Left cardiac atrium (tissue), 4 donors: ENCODE measurements at places on chromosomes 5 and 9. TPM values are rescaled to one million over a fixed set of nuclear protein-coding genes. Genes with fewer than 3 reads are reported as not detected.

- DNase-seq: peak; percentile 34
These were observed 45.2 kb upstream of the GLIPR2 start for GRCh38 chr9:36091026-36091953.

GRCh38 chr5:124906339-124907097, 160.1 kb upstream of the ZNF608 start:
- peak; percentile 56 for DNase-seq

- no peak for DNase-seq
These were observed 547.2 kb downstream of the MAT2B start for GRCh38 chr5:164052536-164053093.

- DNase-seq: no peak
These were observed 297.0 kb downstream of the TRIM32 start for GRCh38 chr9:116984111-116984510.

GRCh38 chr9:105269593-105269992, 25.1 kb downstream of the SLC44A1 start:
- DNase-seq: no peak

GRCh38 chr5:50733741-50734140, 67.3 kb downstream of the PARP8 start:
- no peak for DNase-seq

DNA sequence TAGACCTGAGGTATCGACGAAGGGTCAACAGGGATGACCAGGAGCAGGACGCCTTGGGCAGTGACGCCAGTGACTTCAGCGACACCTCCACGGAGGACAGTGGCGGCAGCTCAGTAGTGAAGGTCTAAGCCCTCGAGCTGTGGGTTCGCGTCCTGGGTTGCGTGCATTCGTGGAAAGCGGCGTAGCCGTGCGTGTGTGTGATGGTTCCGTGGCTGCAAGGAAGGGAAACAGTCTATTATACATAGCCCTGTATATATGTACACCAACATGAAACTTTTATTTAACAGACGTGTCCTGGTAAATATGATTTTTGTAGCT, 8.4 kb downstream of the PPP1R26 start:
- no peak for DNase-seq

Gene SURF6
- 12.2 TPM for total RNA-seq

Gene SHISAL2B
- total RNA-seq: not detected

Gene ELOVL7
- 1.4 TPM for total RNA-seq
